Gastroesophageal sphincter (tissue), 4 donors: ENCODE measurements at places on chromosomes 16 and 17.

- peak; percentile 97 for ATAC-seq
Measured at GRCh38 chr17:30291543-30292285, at the start of gene BLMH. BLMH (minus strand) TSS chr17:30291944; CDS start chr17:30291819, 125 bp downstream.

- no peak for ATAC-seq
Measured at GRCh38 chr17:68295086-68295485, 3.8 kb downstream of the ARSG start.

DNA sequence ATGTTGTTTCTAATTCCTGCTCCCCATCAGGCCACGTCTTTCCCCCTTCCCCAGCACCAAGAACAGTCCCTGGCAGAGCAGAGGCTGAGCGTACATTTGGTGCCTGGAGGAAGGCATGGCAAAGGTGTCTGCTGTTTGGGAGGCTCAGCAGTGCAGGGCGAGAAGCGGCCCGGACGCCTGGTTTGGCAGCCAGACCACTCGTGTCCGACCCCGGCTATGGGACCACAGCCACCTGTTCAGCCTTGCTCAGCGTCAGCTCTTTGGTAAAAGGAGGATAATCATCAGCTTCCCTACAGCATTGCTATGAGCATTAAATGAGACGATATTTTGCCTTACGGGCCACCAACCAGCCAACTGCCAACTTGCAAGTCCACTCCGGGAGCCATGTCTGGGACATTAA is 106.7 kb upstream of the CREBBP start:
- ATAC-seq: no peak

DNA sequence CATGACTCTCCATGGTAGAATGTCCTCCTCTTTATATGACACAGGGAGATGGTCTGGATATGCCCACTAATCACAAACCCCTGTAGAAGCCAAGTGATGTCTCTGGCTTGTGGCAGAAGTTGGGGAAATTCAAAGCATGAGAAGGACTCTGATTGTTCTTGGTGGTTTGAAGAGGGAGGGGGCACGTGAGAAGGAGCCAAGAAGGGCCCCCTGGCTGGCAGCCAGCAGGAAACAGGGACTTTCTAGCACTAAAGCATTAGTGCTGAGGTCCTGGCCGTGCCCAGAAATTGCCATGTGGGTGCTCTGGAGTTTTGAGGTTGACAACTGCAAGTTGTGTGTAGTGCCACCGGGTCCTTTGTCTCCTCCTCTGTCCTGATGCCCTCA is 199.9 kb downstream of the LGALS9B start:
- ATAC-seq: no peak

- no peak for ATAC-seq
Measured at GRCh38 chr16:67647111-67647651, 2.2 kb downstream of the CARMIL2 start.

DNA sequence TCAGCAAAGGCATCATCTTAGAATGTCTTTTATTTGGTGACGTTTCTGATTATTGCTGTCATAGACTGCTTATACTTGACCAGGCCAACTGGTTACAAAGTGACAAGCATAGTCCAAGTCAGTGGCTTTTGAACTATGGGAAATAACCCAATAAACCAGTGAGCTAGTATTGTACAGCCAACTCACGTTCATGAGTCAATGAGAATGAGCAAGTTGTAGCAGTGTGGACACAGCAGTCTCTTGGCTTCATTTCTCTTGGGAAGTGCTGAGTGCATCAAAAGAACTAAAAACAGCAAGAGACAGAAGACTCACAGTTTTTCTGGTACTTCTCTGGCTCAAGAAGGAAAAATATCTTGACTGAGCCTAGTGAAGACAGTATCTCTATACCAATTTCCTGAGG is 36.9 kb upstream of the CRISPLD2 start:
- no peak for ATAC-seq

DNA sequence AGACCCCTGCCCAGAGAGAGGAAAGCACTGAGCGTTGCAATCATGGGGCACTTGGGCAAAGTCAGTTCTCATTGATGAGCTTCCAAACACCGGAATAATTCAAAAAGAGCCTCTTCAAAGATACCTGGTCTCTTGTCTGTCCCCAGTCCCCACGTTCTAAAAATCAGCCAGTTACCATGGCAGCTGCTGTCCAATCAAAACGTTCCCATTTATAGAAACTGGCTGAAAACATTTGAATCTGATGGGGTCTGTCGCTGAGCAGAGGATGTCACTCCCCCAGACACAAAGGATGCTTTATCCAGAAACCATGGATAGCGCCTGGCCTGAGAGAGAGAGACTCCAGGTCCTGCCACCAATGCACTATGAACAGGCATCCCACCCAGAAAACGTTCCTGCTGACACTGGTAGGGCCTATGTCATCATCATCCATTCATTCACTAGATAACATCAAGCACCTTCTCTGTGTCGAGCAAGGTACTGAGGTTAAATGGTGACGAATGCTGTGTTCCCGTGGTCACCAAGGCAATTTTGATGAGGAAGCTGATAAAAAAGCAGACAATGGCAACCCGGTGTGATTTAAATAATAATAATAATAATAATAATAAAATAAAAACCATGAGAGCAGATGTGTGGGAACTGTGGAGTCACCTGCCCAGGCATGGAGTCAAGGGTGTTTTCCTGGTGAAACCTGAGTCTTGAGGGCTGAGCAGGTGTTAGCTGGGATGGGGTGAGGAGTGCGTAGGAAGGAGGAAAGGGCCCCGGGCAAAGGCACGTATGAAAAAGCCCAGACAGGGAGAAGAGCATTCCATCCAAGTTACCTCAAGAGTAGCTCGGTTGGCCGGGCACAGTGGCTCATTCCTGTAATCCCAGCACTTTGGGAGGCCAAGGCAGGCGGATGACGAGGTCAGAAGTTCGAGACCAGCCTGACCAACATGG is 19.0 kb upstream of the CALB2 start:
- no peak for ATAC-seq

DNA sequence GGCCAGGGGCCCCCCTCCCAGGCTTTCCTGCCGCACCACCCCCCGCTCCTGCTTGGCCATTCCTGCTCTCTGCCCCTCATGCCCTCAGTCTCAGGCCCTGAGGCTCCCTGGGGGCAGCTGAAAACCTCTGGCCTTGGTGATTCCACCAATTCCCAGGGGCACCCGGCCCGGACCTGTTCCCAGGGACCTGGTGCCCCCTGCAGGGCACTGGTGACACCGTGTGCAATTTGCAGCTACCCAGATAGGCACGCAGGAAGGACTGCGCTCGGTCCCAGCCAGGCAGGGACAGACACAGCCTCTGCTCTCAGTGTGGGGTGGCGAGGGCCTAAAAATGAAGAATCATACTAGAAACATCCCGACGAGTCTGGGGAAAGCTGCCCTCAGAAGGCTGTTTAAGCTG is 13.4 kb downstream of the WFDC1 start:
- ATAC-seq: peak; percentile 66

DNA sequence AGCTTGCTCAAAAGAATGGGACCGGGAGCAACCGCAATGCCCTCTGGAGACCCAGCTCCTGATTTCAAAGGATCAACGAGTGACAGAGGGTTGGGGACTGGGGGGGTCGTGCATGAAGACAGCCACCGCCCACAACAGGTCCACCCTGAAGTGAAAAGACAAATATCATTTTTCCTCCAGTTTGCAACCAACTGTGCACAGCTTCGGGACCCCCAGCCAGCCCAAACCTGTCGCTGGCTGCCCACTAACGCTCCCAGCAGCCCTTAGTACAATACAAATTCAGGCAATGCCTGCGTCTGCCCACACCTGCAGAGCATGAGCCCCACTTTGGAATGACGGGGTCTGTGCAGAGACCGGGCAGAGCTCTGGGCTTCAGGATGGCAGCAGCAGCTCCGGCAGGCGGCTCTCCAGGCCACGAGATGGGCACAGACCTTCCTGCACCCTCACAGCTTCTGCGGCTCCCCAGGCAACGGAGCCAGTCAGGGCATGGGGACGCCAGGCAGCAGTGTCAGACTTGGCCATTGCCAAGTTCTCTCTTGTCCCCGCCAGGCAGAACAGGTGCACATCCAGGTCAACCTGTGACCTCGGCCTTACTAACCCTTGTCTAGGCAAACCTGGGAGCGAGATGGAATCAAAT is 60.1 kb downstream of the TBC1D16 start:
- ATAC-seq: no peak

GRCh38 chr17:11251561-11252107 is 10.6 kb downstream of the SHISA6 start:
- ATAC-seq: no peak

DNA sequence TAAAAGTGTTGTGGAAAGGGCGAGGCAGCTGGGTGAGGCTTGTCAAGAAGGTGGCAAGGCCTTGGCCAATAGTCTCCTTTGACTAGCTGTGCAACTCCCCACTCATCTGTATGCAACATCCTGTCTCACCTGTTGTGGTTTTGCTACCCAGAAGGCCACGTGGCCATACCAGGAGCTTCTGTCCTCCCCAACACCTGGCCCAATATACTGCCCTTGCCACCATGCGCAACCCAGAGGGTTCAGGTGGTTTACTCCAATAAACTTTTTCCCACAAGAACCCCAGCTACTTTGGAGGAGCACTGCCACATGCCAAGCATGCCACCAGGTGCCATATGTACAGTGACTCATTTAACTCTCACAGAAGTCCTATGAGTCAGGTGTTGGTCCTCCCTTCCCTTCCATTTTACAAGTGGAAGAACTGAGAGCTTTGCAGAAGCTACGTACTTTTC is 10.2 kb downstream of the MYO19 start:
- ATAC-seq: no peak

DNA sequence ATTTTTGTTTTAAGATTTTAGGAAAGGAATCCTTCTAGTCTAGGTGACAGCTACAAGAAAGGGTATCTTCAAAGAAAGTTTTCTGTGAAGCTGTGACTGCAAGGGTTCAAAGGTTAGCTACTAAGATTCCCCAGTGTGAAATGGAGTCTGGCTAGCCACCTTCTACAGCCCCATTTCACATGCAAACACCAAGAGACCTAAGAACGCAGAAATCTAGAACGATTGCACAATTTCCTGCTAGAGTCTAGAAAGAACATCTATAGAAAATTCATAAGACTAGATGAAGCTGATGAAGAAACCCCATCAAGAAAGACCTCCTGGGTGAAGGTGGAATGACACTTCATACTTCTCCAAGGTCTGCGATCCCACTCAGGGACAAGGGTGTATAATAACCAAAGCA is 77.1 kb downstream of the STX8 start:
- ATAC-seq: no peak

- ATAC-seq: no peak
Measured at GRCh38 chr17:61122326-61122913, 277.2 kb upstream of the TBX2 start.

DNA sequence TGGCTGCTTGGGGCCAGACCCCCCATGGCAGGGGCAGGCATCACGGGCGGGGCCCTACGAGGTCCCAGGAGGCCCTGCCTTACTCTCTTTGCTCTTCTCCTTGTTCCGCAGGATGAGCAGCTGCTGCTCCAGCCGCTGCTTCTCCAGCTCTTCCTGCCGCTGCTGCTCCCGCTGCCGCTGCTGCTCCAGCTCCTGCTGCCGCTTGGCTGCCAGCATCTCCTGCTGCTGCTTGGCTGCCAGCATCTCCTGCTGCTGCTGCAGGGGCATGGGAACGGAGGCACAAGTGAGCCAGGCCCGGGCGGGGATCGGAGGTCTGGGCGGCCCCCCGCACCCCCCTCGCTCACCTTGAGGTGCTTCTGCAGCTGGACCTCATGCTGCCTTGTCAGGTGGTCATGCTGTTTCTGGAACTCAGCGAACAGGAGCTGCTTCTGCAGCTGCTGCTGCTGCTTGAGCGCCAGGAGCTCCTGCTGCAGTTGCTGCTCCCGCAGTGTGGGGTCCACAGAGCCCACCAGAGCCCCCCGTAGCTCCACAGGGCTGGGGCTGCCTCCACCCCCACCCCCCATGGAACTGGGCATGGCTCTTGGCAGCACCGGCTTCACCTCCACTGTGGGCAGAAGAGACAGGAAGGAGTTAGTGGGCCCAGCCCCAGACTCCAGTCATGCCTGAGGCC is 22.8 kb downstream of the G6PC3 start:
- no peak for ATAC-seq

DNA sequence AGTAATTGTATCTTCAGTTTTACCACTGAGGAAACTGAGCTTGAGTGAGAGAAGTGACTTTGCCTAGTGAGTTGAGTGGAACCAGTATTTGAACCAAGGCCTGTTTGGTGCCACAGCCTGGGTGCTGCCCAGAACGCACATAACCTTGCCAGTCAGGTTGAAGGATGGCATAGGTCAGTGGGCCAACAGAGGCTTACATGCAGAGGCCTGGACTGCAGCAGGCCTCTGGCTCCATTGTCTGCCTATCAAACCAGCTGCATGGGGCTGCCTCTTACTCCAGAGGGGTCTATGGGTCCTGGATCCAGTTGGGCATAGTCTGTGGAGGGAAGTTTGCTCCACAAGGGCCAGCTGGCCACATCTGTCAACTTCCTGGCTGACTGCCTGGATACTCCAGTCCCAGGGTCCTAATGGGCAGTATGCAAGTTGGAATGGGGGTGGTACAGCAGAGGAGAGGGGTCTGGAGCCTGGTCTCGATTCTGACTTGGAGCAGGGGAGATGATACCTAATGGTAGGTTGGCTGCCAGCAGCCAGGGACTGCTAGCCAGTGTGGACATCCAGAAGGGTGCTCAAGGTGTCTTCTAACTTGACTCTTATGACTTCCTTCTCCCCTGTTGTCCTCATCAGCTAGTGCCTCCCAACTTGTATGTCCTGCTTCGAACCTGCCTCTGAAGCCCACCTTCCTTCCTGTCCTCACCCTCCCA is 11.1 kb upstream of the RNF112 start:
- ATAC-seq: no peak

GRCh38 chr16:27174798-27175197 is 28.5 kb upstream of the KDM8 start:
- no peak for ATAC-seq

GRCh38 chr17:64218066-64218465 is 45.0 kb downstream of the TEX2 start:
- no peak for ATAC-seq

DNA sequence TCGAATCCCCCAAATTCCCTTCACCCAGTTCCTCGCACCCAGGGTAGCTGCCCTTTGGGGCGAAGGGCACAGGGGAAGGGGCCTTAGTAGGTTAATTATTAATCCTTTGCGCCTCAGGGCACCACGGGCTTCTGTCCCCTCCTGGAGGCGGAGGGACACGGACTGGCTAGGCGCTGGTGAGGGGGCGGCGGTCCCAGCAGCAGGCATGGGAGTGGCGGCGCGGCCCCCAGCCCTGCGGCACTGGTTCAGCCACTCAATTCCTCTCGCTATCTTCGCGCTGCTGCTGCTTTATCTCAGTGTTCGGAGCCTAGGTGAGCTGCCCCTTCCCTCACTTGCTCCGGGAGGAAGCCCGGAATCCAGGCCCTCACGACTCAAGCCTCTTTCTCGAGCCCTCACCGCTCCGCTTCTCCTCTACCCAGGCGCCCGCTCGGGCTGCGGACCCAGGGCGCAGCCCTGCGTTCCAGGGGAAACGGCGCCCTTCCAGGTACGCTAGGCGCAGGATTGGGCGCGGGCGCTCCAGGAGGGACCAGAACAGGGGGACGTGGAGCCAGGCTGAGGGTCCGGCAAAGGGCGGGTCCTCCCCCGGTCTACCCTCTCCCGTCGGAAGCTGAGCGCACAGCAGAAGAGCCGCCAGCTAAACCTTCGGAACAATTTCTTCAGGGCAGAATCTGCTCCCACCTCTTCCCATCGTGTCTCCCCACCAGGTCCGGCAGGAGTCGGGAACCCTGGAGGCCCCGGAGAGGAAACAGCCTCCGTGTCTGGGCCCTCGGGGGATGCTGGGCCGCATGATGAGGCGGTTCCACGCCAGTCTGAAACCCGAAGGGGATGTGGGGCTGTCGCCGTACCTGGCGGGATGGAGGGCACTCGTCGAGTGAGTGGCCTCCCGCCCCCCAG is at the start of gene GLTPD2:
Gene GLTPD2, plus strand, starts transcription at position 158 of the 894 bp plus-strand sequence. Its CDS starts 48 bp downstream, at position 206.
- ATAC-seq: no peak

GRCh38 chr17:66248285-66248684 is 19.1 kb upstream of the APOH start:
- ATAC-seq: no peak

- ATAC-seq: no peak
Measured at GRCh38 chr16:87366288-87366687, 17.3 kb downstream of the FBXO31 start.
